Stimulated activated effector memory CD8-positive, alpha-beta T cell treated with anti-CD3 and anti-CD28 coated beads, Interleukin-12 subunit alpha, Interleukin-12 subunit beta, amount 100 ng/mL, for 72 hours (primary cell): ENCODE measurements at places on chromosomes 12 and 14.

DNA sequence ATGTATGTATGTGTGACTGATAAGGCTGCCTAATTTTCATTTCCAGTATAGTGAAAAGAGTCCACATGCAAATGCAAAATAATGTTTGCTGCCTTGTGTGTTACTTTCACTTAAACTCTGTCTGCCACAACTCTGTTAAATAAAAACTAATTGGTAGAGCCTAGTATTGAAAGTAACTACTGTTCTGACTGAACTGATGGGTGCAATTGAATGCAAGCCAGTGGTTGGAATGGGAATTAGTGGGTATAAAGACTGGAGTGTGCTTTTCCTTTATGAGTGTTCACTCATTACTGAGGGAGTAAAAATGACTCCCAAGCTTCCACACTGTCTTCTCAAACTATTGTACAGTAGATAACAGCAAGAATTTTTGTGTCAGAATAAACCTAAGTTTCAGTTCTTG, 571.0 kb downstream of the TMTC2 start:
- no peak for DNase-seq

DNA sequence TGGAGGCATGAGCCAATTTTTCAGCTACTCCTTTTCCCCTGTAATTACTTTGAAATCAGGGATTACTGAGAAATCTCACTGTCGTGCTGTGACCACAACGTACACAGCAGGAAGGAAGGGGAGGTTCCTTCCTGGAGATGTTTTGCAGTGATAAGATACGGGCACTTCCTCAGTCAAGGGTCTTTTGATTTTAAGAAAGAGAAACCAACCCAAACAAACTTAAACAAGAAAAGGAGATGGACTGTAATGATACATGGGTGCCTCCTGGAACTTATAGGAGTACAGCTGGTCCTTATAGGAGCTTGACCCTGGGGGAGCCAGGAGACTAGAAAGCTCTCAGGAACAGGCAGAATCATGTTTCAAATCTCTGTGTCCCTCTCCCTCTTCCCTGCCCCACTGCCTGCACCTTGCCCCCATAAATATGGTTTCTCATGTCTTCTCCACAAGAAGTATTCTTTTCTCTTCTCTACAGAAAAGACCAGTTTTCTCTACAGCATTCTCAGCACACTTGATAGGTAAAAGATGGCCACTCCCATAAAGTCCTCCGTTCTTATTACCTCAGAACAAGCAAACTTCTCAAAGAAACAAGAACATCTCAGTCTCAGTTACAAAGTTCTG, 281.1 kb upstream of the AMIGO2 start:
- DNase-seq, result no peak

GRCh38 chr12:52061470-52062166, 8.2 kb upstream of the ATG101 start:
- no peak for DNase-seq

- no peak for DNase-seq
These were observed 508 bp upstream of the KCNH5 start for GRCh38 chr14:63045612-63046320.

DNA sequence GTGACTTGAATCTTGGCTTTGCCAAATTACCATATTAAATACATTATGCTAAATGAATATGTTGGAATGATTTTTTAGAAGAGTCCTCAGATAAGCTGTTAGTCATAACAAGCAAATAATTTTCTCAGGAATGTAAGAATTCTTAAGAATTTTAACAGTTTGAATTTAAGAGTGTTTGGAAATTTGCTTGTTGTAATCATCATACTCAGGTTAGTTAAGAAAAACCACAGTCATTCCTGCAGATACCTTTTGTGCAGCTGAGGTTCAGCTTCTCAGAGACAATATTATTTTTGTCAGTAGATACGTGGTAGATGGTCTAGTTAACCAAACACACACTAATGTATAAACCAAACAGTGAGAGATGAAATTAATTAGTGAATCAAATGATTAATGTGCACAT, 8.9 kb downstream of the WNK1 start:
- DNase-seq, result no peak

- DNase-seq, result no peak
These were observed 218.0 kb upstream of the RGS6 start for GRCh38 chr14:71714225-71714624.

DNA sequence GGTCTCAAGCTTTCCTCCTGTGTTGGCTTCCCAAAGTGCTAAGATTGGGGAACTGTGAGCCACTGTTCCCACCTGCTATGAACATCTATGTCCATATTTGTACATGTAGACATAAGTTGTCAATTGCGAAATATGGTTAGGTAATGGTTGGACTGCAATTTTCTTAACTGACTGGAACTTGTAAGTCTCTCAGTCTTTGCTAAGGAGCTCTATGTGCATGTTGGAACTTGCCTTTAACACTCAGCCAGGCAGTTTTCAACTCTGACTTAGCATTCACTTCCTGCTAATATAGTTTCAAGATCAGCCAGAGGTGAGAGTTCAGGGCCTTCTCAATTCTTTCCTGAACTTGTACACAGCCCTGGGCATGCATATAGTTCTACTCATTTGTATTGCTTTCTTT, 44.5 kb upstream of the EEA1 start:
- no peak for DNase-seq

- DNase-seq, result no peak
These were observed 12.9 kb downstream of the FAM222A start for GRCh38 chr12:109726511-109727038.

GRCh38 chr12:46920499-46920898, 94.7 kb upstream of the SLC38A4 start:
- DNase-seq, result no peak

DNA sequence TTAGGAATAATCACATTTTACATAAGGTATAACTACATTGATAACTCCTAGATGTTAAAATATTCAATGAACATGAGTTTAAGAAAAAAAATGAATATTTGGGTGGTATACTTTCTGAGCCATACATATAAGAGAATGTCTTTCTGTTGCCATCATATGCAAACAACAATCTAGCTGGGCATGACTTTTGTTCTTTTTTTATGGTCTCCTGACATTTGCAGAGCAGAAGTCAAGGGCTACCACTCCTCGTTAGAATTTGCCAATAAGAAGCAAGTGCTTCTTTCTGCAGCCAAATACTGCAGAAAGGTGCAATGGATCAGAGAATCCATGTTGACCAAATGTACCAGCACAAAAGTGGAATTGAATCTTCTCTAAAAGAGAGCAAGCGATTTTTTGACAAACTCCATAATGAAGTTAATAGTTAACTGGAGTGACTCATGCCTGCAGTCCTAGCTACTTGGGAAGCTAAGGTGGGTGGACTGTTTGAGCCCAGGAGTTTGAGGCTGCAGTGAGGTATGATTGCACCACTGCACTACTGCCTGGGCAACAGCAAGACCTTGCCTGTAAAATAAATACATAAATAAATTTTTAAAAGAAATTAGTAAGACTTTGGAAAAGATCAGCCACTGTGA, 25.5 kb upstream of the CCDC91 start:
- DNase-seq, result no peak

GRCh38 chr12:111407377-111408115, 1.8 kb downstream of the SH2B3 start:
- no peak for DNase-seq

GRCh38 chr14:80231702-80232101, 20.4 kb upstream of the DIO2 start:
- DNase-seq, result no peak

- no peak for DNase-seq
These were observed 76.7 kb upstream of the EIF5 start for GRCh38 chr14:103257211-103257962.

DNA sequence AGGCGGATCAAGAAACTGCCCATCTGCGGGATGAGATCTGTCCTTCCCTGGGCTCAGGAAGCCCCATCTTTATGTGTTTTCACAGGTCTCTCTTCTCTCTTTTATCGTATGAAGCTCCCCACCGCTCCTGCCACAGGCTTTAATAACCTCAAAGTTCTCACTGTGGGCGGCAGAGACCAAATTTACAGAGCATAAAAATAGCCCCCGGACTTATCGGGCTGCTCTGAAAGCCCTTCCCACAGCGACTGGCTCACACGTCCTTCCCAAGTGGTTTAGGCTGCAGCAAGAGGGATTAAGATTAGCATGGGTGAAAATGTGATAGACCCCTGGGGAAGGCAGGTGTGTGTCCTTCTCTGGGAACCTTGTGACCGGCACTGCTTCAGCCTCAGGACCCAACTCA, 47.8 kb downstream of the TESC start:
- no peak for DNase-seq

DNA sequence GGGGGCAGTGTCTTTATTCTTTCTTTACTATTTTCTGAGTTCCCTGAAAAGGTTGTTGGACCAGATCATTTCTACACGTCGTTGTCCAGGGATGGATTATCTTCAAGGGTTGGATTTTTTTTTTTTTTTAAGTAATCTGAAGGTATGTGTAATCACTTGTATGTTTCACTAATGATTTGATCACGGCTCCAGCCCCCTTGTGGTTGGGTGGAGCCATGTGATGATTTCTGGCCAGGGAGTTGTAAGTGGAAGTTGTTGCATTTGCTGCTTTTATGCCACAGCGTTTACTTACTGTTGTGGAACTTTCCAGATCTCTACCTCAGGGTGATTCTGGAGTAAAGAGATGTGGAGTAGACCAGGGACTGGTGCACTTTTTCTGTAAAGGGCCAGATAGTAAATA, 390.3 kb downstream of the AACS start:
- no peak for DNase-seq

- no peak for DNase-seq
These were observed 58.8 kb upstream of the LTA4H start for GRCh38 chr12:96094201-96094600.

- no peak for DNase-seq
These were observed 81.2 kb downstream of the SPPL3 start for GRCh38 chr12:120822832-120823503.

GRCh38 chr14:105028251-105028927, 7.5 kb upstream of the CDCA4 start:
- no peak for DNase-seq
